Activated CD4-positive, alpha-beta memory T cell treated with anti-CD3 and anti-CD28 coated beads, Interleukin-2, amount 10 ng/mL, durations not matched to agents 7 days and 5 days (primary cell): ENCODE measurements at places on chromosomes 2 and 18. TPM values are rescaled to one million over a fixed set of nuclear protein-coding genes. Genes with fewer than 3 reads are reported as not detected.

The ASB18 gene
- not detected for total RNA-seq

The SH3BP4 gene
- 0.08 TPM for total RNA-seq

The CXCR2 gene
- total RNA-seq = 0.15 TPM

The ASIC4 gene
- total RNA-seq = not detected

The APCDD1 gene
- not detected for total RNA-seq

The LRPPRC gene
- 62.0 TPM for total RNA-seq

- H3K36me3 ChIP-seq = no peaks in the 10 kb centered on the region
- H3K27me3 ChIP-seq = no peaks in the 10 kb centered on the region
- no peak for DNase-seq
- no peak overlapping the region for H3K27ac ChIP-seq
- H3K4me3 ChIP-seq = no peak overlapping the region
- no peaks in the 10 kb centered on the region for H3K4me1 ChIP-seq
Observed at GRCh38 chr2:164457271-164457670, 164.0 kb downstream of the GRB14 start.

DNA sequence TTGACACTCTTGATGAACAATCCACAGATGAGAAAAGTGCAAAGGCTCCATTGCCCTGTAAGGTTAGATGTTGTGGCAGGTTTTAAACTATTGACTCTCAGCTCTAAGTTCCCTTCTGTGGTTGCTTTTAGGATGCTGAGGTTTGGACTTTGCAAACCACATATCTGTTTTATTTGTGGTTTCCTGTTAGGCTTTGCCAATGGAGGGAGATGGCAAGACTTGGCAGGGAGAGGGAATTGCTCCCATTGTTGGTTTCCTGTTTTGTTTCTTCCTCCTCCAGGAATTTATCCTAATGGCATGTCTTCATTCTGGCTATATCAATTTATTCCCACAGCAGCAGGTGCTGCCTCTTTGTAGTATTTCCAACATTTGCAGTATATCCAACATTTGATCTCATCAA lies 772.3 kb downstream of the LRRTM4 start:
- H3K4me3 ChIP-seq = no peak overlapping the region
- no peak for DNase-seq
- no peaks in the 10 kb centered on the region for H3K27me3 ChIP-seq
- no peaks in the 10 kb centered on the region for H3K4me1 ChIP-seq

DNA sequence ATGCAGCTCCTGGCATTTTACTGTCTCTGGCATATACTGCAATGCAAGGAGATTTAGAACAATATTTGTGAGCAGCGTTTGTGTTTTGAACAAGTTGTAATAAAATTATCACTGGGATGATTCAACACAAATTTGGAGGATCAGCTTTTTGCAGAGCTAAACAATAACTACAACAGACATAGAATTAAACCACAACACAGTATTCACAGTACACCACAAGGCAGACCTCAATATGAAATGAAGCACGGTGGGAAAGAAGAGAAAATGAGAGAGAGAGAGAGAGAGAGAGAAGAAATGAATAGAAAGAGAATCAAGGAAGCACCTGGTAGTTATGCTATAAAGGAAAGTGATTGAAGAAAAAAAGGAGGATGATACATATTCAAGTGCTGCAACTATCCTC lies 39.4 kb downstream of the HOXD1 start:
- H3K36me3 ChIP-seq = no peaks in the 10 kb centered on the region
- no peaks in the 10 kb centered on the region for H3K4me1 ChIP-seq
- peaks cover 16% of the 10 kb centered on the region for H3K27me3 ChIP-seq
- H3K27ac ChIP-seq = no peak overlapping the region

DNA sequence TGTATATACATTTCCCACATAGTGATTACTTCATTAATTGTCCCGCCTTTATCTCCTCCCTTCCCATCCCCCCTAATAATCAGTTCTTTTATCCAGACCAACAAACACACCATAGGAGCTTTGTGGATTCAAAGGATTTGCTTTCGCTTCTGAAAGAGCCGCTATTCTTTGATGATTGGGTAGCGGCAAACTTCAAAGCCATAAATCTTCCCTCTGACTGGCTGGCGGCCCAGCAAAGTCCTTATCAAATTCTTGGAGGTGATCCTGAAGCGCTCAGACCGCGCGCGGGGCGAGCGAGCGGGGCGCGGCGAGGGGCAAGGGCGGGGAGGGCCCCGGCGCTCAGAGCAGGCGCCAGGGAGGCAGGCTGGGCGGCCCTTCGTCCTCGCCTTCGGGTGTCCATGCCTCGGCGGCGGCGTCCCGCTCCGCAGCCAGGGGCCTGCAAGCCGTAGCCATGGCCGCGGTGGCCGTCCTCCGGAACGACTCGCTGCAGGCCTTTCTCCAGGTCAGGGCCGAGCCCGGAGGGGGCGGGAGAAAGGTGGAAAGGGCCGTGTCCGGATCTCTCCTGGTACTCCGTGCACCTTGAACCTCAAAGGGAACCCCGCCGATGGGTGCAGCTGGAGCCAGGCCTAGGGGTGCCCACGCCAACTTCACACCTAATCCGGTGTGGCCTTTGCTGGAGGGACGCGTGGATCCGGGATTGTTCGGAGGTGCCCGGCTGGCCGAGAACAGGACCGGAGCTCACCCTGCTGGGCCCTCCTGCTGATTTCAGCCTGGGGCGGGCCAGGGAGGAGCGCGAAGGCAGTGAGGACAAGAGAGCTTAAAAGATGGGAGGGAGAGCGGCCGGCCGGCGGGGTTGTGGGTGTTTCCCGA lies at the start of gene SP5:
Gene SP5, plus strand, starts transcription at position 276 of the 870 bp plus-strand sequence. Its CDS starts 176 bp downstream, at position 452.
- peak within 1 kb of the TSS; percentile 2 for H3K27ac ChIP-seq
- H3K36me3 ChIP-seq = no peaks in the 10 kb centered on the region
- no peak for DNase-seq
- peaks cover 74% of the 10 kb centered on the region for H3K27me3 ChIP-seq
- H3K4me3 ChIP-seq = peak within 1 kb of the TSS; percentile 75
- H3K4me1 ChIP-seq = peaks cover 23% of the 10 kb centered on the region

DNA sequence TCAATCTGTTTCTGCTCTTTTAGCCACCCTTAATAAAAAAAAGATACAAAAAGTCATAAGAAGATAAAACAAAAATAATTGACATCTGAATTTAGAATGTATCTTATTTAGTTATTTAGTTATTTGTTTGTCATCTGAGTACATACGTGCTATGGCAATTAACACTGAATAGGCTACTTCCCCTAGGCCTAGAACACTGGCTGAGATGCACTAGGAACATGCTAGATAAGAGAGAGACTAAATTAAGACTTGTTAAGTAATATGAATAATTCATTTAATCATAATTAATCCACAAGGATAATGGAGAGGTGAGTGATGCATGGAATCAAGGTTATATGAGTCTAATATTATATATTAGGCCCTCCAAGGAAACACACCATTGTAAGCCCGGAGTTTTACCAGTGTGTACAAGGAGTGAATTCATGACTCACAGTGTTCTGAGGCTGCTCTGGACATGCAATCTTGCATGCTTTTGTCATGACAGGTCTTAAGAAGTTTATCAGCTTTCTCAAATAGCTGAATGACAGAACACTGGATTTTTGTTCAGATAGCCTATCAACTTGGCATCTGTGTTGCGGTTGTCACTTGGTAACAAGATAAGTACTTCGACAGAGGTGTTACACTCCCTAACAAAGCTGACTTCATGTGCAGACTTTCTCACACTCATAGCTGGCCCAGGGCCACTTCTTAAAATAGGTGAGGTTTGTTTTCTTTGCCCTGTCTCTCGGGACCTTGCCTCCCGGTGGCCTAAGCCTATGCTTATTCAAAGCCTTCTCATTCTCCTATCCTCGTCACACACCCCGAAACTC lies 5.0 kb upstream of the SERPINB2 start:
- DNase-seq = no peak
- H3K36me3 ChIP-seq = no peaks in the 10 kb centered on the region
- H3K27me3 ChIP-seq = peaks cover 10% of the 10 kb centered on the region
- H3K27ac ChIP-seq = no peak overlapping the region

- no peak for DNase-seq
- H3K27ac ChIP-seq = no peak overlapping the region
- no peak overlapping the region for H3K4me3 ChIP-seq
- H3K27me3 ChIP-seq = no peaks in the 10 kb centered on the region
- peaks cover 14% of the 10 kb centered on the region for H3K4me1 ChIP-seq
Observed at GRCh38 chr2:233124421-233125080, 64.4 kb downstream of the INPP5D start.

- no peaks in the 10 kb centered on the region for H3K27me3 ChIP-seq
- peaks cover 68% of the 10 kb centered on the region for H3K4me1 ChIP-seq
- H3K4me3 ChIP-seq = peak overlapping the region; percentile 61
Observed at GRCh38 chr2:136057023-136057801, 60.7 kb downstream of the CXCR4 start.

DNA sequence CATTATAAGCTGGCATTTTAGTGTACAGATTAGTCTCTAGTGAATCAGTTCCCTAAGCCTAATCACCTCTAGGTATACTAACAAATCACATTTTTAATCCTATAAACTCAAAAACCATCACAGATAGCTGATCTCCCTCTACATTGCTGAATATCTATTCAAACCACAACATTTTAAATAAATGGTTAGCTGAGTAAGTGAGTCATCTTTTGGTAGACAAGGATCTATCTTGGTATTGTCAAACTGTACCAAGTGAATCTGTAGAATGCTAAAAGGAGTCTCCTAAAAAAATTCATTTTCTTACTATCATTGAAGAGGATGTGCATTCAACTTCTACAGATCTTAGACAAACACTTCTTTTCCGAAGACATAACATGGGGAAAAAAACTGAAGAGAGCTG lies 40.7 kb downstream of the INO80D start:
- H3K27ac ChIP-seq = no peak overlapping the region
- peaks cover 51% of the 10 kb centered on the region for H3K36me3 ChIP-seq
- H3K4me3 ChIP-seq = no peak overlapping the region
- no peak for DNase-seq
- H3K27me3 ChIP-seq = no peaks in the 10 kb centered on the region

GRCh38 chr2:174012347-174013314 lies 47.5 kb upstream of the SP3 start:
- peaks cover 23% of the 10 kb centered on the region for H3K27me3 ChIP-seq
- peak; percentile 28 for DNase-seq
- H3K27ac ChIP-seq = no peak overlapping the region
- H3K4me3 ChIP-seq = peak overlapping the region; percentile 32
- no peaks in the 10 kb centered on the region for H3K36me3 ChIP-seq

DNA sequence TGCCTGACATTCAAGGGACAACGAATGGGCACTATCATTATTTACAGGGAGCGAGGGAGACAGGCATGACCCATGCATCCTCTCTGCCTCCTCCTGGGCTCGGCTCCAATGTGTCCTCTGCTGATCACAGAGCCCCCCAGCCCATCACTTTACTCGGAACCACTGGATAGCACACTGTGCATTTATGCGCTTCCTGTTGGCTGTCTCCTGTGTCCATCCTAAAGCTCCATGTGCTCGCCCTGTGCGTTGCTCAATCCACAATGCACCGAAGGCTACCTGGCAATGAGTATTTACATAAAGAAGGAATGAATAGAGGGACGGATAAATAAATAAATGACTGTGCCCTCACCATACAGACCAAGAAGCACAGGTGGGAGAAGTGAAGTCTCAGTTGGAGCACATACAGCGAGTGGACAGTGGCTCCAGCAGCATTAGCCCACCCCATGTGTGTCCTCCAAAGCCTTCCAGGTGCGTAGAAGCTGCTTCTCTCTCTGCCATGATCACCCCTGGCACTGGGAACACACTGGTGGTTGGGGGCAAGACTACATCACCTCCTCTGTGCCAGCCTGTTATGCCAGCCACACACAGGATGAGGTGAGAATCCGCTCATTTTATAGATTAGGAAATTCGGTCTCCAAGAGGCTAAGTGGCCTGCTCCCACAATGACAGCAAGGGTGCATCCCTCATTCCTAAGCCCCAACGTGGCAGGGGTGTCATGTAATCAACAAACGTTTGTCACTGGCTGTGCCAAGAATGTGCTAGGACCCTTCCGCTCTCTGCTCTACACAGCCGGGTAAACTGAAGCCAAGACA lies 2.3 kb upstream of the GDF7 start:
- H3K4me1 ChIP-seq = peaks cover 13% of the 10 kb centered on the region
- H3K4me3 ChIP-seq = no peak overlapping the region
- no peaks in the 10 kb centered on the region for H3K36me3 ChIP-seq
- DNase-seq = no peak
- no peak overlapping the region for H3K27ac ChIP-seq

DNA sequence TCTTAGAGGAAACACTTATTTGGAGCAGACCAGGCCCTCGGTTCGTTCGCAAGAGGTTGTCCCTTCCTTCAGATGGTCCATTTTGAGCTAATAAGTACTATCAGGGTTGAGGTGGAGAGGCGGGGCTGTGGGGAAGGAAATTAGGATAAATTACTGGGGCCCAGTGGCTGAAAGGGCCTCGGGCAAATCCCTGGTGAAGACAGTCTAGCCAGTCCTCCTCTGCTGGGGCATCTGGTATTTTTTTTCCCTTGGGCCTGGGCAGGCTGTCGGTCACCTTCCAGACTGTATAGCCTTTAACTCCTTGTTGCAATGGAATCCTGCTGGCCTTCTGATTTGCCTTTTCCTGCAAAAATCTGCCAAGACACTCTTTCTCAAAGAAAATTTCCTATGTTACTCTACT lies 1.7 kb upstream of the MYO3B start:
- no peak overlapping the region for H3K27ac ChIP-seq
- no peak for DNase-seq
- no peak overlapping the region for H3K4me3 ChIP-seq
- H3K4me1 ChIP-seq = peaks cover 12% of the 10 kb centered on the region
- no peaks in the 10 kb centered on the region for H3K27me3 ChIP-seq
- no peaks in the 10 kb centered on the region for H3K36me3 ChIP-seq

GRCh38 chr18:14174706-14175085 lies 42.5 kb upstream of the ZNF519 start:
- no peak overlapping the region for H3K27ac ChIP-seq
- no peaks in the 10 kb centered on the region for H3K36me3 ChIP-seq
- no peak overlapping the region for H3K4me3 ChIP-seq
- peaks cover 1% of the 10 kb centered on the region for H3K4me1 ChIP-seq

- no peak for DNase-seq
- no peak overlapping the region for H3K4me3 ChIP-seq
- no peaks in the 10 kb centered on the region for H3K27me3 ChIP-seq
- H3K4me1 ChIP-seq = peaks cover 6% of the 10 kb centered on the region
Observed at GRCh38 chr2:11270891-11271290, 73.5 kb downstream of the ROCK2 start.

DNA sequence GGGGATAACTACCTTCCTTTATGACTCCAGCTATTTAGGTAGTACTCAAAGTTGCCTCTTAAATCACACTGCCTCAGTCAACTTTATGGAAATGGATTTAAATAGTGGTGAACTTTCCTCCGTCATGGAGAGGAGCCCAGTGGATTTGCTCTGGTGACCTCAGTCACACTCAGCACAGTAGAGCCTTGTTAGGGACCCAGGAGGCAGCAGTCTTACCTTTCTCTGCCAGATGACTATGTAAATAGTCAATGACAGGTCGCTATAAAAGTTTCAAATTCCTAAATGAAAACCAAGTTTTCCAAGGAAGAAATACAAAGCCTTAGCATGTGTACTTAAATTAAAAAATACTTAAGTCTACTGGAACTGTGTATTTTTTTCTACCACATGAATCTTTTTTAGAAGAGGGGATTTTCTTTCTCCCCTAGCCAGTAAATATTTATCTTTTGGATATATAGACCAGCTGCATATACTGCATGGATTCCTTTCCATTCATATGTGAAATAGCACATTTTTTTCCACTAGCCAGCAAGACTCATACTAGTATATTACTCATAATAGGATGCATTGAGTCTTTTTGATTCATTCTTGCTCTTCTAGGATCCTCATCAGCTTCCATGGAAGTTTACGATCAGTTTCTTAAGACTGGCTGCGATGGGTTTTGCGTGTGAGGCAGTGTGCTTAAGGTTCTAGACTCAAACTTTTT lies 147.1 kb downstream of the FMNL2 start:
- no peaks in the 10 kb centered on the region for H3K36me3 ChIP-seq
- H3K27me3 ChIP-seq = peaks cover 4% of the 10 kb centered on the region
- no peak for DNase-seq
